Spleen (tissue), 13 donors: ENCODE measurements at places on chromosomes 1 and 21. TPM values are rescaled to one million over a fixed set of nuclear protein-coding genes. Genes with fewer than 3 reads are reported as not detected.

DPH2 gene
- 22.9 TPM for total RNA-seq

MSH4 gene
- total RNA-seq: 0.41 TPM

GREM2 gene
- total RNA-seq: 0.55 TPM

PGLYRP4 gene
- not detected for total RNA-seq

CD5L gene
- 892 TPM for total RNA-seq

SPRR2G gene
- not detected for total RNA-seq

S100A4 gene
- total RNA-seq: 194 TPM

DNASE2B gene
- total RNA-seq: not detected

BCAN gene
- total RNA-seq: not detected

SIPA1L2 gene
- 67.7 TPM for total RNA-seq

ATP6V0B gene
- total RNA-seq: 127 TPM

CD1C gene
- 19.0 TPM for total RNA-seq

UMODL1 gene
- total RNA-seq: 0.09 TPM

SLC9C2 gene
- 1.4 TPM for total RNA-seq

S100A12 gene
- total RNA-seq: 705 TPM

SPATC1L gene
- total RNA-seq: 10.2 TPM

OR6N1 gene
- total RNA-seq: not detected

AMIGO1 gene
- 5.9 TPM for total RNA-seq

LRRC42 gene
- 10.1 TPM for total RNA-seq

ADAMTSL4 gene
- total RNA-seq: 2.8 TPM

PADI2 gene
- total RNA-seq: 8.7 TPM

PLA2G2D gene
- total RNA-seq: 5.1 TPM

LCE1B gene
- not detected for total RNA-seq

CAPN8 gene
- total RNA-seq: not detected

ERG gene
- 51.7 TPM for total RNA-seq

DLGAP3 gene
- 4.3 TPM for total RNA-seq

FAM78B gene
- total RNA-seq: 3.0 TPM

OPTC gene
- total RNA-seq: not detected

LCE1A gene
- not detected for total RNA-seq

VAMP4 gene
- 15.1 TPM for total RNA-seq

RGS1 gene
- 261 TPM for total RNA-seq

KLHDC9 gene
- 1.3 TPM for total RNA-seq

ADAMTS1 gene
- 35.9 TPM for total RNA-seq

S100A7 gene
- not detected for total RNA-seq

TNFSF18 gene
- 0.22 TPM for total RNA-seq

TMPRSS2 gene
- 0.10 TPM for total RNA-seq

LPAR3 gene
- total RNA-seq: 0.33 TPM

GJB3 gene
- total RNA-seq: not detected

SPRR2E gene
- total RNA-seq: not detected

ANKRD45 gene
- 0.67 TPM for total RNA-seq

ADAM30 gene
- total RNA-seq: not detected

RNU1-2 gene
- under 0.01 TPM for total RNA-seq

PSMB4 gene
- total RNA-seq: 202 TPM

HNRNPR gene
- 80.8 TPM for total RNA-seq
